NCI-H2081 (cell line): ENCODE measurements at places on chromosomes 2 and 18.

DNA sequence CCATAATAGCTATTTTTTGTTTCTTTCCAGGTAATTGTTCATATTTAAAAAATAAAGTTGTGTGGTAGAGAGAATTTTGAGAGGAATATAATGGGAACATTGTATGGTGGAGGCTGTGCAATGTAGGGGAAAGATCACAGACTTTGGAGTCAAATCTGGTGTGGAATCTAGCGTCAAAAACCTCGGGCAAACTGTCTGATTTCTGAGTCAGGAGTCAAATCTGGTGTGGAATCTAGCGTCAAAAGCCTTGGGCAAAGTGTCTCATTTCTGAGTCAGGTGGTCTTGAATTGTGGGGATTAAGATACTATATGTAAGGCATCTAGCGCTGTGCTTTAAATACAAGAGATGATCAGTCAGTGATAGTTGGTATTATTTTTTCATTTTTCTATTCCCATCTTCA, 5.1 kb downstream of the PTPN4 start:
- DNase-seq: no peak

GRCh38 chr2:236334122-236334876, 70.1 kb upstream of the ASB18 start:
- DNase-seq: no peak

DNA sequence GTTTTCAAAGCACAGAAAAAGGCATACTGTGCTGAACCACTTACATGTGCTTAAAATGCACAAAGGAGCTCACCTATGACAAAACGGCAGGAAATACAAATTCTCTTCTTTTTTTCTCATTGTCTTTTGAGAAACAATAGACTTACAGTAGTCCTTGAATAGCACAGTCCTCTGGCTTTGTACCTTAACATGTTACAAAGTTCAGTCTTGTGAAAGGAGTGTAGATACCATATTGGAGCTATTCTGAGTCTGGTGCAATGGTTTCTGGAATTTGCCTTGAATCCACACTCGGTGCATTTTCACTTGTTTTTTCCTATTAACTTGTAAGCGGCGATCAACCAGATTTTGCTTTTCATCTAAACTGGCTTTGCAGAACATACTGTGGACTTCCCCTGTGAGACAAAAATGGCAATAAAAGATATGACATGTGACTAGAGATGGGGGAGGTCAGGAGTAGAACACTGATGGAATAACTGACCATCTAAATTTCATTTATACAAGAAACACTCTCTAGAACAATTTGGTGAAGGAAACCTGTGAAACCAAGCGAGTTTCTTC, 109.7 kb downstream of the METTL8 start:
- DNase-seq: no peak

DNA sequence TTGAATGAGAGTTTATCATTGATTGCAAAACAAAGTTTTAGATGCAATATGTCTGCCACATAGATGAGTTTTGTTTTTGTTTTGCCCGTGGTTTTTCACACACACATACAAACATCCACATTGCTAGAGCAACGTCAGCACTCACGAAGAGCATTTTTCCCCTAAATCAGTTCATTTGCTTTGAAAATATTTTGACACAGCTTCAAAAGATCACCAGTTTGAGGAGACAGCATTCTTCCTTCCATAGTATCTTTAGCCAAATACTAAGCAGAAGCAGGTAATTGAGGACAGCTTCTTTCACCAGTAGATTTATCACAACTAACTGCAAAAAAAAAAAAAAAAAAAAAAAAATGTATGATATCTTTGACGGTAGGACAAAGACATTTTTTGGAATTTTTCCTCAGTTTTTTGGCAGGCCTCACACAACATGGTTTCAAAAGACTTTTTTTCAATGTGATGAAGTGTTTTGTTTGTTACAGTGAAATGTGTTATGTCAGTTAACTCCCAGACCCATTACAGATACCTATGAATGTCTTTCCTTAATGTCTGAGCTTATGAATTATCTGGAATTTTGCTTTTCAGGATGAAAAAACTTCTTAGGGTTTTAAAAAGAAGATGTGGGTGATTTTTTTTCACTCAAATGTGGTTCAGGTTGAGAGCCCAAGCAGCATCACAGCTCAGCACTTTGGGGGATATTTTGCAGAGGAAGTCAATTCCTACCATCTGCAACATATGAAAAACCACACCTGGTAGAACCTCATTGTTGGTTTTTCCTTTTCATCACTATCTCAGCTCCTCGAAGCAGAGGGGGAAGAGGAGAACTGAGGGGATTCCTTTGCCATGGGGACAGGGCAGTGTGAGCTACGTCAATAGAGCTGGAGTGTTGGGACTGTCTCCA, 31.6 kb downstream of the AOX1 start:
- no peak for DNase-seq

GRCh38 chr2:233832869-233833311, 21.4 kb downstream of the HJURP start:
- DNase-seq: peak; percentile 34

GRCh38 chr2:100000915-100001707, 141.3 kb downstream of the AFF3 start:
- no peak for DNase-seq

- no peak for DNase-seq
Observed at GRCh38 chr2:47708801-47709499, 74.0 kb upstream of the MSH6 start.

- DNase-seq: no peak
Observed at GRCh38 chr2:49332415-49332814, 178.1 kb upstream of the FSHR start.

DNA sequence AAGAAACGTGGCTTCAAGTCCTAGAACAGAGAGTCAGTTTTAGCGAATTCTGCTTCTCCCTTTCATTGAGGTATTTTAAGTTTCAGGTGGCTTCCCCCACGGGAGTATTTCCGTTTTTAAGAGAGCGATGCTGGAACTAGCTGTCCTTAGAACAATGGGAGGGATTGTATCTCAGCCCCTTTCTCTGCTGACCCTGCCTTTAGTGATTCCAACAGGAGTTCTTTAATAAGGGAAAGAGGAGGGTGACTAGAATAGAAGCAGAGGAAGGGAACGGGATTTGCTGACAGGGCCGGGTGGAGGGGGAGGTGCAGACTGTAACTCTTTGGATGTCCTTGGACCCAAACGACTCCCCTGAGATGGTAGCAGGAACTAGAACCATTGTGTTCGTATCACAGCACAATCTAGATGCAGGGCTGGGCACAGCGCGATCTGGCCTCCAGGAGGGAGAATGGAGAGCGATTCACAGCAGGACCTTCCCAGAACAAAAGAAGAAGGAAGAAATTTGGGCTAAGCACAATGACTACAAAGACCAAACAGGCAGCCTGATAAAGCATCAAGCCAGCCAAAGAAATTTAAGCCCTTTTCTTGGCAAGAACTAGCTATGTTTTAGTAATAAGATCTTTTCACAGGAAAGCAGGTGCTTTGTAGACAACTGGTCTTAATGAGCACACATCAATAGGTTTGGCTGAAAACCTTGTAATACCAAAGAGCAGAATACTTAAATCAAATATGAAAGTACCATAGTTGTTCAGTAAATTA, 15.8 kb upstream of the RTTN start:
- no peak for DNase-seq

DNA sequence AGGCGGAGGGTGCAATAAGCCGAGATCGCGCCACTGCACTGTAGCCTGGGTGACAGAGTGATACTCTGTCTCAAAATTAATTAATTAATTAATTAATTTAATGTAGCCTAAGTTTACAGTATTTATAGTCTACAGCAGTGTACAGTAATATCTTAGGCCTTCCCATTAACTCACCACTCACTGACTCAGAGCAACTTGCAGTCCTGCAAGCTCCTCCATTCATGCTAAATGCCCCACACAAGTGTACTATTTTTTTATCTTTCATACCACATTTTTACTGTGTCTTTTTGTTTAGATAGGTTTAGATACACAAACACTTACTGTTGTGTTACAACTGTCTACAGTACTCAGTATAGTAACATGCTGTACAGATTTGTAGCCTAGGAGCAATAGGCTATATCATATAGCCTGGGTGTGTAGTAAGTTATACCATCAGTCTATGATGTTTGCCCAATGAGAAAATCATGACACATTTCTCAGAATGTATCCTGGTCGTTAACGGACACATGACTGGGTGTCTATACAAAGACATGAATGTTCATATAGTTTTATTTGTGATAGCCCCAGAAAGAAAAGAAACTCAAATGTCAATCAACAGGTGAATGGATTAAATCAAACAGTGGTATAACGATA, 15.8 kb upstream of the RNU2-63P start:
- no peak for DNase-seq
